ENCODE measurements at places on chromosomes 3 and 15.
A peak's percentile ranks its signal among the peaks of the same experiment; 100 is the strongest.

GRCh38 chr3:11624161-11624560, 19.6 kb downstream of the VGLL4 start:
- DNase-seq = no peak

- no peak for DNase-seq
Measured at GRCh38 chr3:181486141-181486885, 225.4 kb upstream of the SOX2 start.

- DNase-seq = no peak
Measured at GRCh38 chr3:37198996-37199395, 24.6 kb upstream of the LRRFIP2 start.

DNA sequence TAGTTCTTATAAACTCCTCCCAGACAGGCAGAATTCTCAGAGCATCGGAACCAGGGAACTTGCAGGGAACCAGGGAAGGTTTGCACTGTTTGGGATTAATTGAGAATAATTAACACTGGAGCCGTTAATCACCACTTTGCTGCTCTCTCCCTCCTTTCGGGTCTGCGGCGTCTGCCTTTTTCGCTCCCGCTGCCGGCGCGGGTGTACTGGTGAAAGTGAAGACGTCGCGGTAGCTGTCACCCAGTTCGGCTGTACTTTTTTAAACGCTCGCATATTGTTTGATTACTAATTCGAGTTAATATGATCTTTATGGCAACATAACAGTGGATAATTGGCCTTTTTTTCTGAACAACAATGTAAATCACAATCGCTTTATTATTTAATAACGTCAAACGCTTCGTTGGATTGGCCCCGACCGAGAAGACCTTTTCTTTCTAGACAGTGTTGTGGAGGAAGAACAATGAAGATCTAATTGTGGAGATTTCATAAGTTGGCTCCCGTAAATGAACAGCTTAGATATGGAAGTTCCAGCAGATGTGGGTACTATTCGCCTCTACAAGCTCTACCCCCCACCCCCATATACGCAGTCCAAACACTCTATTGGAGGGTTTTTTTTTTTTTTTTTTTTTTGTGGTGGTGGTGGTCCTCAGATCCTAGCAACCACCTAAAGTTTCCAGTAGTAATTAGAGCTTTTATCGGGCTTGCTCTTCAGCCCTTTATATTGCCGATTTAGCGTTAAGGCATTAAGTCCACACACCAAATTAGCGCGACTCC, 12.7 kb downstream of the SOX2 start:
- no peak for DNase-seq

DNA sequence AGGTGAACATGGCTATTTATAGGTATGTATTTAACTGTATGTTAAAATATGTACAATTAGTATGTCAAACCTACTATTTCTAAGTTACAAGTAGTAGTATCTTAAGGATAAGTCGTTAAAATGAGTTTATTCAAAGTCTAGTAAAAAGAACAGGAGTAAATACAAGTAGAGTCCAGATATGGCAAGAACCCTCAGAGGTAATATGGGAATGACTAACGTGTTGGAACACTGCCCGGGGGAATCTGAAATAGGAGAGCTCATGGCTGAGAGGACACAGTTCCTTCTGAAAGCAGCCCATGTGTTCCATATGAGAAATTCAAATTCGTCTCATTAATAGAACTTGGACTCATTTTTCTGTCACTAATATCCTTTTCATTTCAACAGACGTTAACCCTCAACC, 158.8 kb downstream of the CLSTN2 start:
- peak; percentile 62 for DNase-seq

DNA sequence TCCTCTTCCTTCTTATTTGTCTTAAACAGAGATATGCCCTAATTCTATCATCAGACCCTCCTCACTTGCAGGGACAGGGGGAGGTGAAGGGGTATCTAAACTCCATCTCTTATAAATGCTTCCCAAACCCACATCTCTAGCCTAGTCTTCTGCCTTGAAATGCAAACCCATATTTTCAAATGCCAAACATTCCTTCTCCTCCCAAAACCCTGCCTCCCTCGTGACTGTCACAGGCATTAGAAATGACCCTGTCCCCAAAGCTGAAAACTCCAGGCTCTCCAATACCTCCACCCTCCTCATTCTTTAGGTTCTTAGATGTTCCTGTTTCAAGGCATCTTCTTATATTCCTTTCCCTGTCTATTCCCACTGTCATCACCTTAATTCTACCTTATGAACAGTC, 191.0 kb downstream of the ERC2 start:
- no peak for DNase-seq

DNA sequence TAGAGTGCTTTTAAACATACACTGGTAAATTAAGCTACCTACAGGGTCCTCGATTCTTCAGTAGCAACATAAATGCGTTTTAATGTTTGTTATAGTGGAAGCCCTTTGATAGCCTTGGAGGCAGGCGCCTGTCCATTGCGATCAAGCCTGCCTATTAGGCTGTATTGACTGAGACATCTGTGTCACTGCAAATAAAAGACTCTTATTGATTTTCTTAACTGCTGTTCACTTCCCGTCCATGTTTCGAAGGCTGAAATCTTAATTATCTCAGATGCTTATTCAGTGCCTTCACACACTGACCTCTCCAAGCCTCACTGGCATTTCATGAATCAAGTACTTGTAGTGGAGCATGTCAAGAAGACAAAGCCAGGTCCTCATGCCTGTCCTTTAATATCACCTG, 51.1 kb downstream of the MAP2K5 start:
- no peak for DNase-seq

DNA sequence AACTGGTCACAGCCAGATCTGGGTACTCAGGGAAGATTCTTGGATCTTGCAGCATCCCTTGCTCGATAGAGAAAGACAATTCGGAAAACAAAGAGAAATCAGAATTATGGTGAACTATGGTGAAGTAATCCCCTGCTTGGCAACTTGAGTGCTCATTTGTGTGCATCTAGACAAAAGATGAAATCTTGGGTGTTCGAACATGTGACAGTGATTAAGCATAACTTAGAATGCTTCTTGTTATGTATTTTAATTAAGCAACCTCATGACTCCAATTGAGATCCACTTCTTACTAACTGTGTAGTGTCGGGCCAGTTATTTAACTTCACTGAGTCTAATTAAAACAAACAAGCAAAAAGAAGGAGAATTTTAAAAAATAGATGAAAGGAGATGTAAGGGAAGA, 56.5 kb downstream of the ZNF385D start:
- DNase-seq = no peak

DNA sequence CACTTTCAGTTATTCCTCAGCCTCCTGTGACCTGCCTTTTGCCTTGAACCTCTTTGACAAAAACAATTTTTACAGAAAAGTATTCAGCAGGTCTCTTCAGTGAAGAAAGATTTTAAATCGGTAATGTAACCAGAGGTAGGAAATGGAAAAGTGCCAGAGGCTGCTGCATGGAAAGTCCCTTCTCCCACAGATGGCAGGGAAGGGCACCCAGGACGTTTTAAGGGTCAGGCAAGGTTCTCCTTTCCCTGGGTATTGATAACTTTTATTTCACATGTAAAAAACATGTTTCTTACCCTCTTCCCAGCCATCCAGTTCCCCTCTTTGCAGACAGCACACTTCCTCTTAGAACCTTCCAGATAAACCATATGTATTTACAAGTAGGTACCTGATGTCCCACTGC, 185.6 kb downstream of the OR4M2 start:
- DNase-seq = no peak

GRCh38 chr15:25972141-25972675, 109.1 kb upstream of the ATP10A start:
- DNase-seq = no peak

- DNase-seq = no peak
Measured at GRCh38 chr3:100609305-100609704, at the start of gene ADGRG7. Gene ADGRG7, plus strand, starts transcription at chr3:100609601. Its CDS starts 256 bp downstream, at chr3:100609857.

DNA sequence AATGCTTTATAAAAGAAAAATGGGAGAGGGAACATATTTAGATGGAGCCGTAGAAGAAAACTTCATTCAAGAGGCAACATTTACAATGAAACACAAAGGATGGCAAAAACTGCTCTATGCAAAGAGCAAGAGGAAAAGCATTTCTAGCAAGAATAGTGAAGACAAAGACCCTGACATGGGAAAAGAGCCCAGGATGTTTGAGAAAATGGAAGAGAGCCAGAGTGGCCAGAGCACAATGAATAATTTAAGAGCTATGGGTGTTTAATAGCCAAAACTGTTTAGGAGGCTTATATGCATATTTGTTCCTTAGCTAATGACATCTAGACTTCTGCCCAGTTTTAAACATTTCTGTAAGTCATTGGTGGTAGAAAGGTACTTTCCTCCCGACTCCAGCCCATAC, 25.4 kb upstream of the SEMA6D start:
- no peak for DNase-seq

DNA sequence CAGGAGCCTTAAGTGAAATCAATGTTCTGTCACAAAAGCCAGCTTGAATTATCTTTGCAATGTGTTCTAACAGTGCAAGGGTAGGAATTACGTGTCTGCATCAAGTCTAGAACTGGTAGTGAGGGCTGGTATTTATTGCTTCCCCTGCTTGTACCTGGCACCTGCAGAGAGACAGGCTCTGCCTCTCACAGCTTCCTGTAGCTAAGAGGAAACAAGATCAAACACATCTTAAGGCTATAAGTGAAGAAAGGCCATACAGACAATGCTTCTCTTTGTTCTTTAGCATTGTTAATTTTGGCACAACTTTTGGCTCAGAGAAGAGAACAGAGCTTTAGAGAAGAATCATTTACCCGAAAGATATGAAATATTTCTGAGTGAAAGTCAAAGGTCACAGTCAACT, 479.9 kb downstream of the GRM7 start:
- DNase-seq = no peak

DNA sequence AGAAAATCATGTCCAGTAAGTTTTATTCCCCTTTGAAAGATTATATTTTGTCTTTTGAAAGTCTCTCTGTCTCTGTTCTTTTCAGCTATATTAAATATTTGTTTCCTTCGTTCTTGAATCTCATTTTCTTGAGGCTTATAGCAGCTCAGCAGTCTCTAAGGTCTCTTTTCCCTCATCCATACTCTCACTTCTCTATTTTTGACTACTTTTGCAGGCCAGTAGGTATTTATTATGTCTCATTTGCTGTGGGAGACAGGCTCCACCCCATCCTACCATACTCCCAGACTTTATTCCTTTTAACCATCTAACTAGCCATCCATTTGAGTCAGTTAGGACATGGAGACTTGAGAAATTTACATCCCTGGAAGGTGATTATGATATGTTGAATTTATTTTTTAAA, 71.0 kb downstream of the FILIP1L start:
- no peak for DNase-seq

- peak; percentile 63 for DNase-seq
Measured at GRCh38 chr15:63752075-63752684, 81.6 kb downstream of the HERC1 start.

- DNase-seq = no peak
Measured at GRCh38 chr3:195612075-195612800, 28.5 kb upstream of the APOD start.

DNA sequence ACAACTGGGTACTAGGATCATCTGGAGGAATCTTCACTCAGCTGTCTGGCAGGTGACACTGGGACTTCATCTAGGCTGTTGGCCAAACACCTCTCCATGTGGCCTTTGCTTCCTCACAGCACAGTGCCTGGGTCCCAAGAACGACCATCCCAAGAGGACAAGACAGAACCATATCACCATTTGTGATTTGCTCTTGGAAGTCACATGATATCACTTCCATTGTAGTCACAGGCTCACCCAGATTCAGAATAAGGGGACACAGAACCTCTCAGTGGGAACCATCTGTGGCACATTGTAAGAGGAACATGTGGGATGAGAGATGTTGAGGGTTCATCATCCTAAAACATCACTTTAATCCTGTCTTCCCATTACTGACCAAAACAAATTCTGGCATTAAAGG, 1.9 kb upstream of the PSMA4 start:
- no peak for DNase-seq

- DNase-seq = no peak
Measured at GRCh38 chr15:84811828-84812227, 5.3 kb upstream of the ALPK3 start.

DNA sequence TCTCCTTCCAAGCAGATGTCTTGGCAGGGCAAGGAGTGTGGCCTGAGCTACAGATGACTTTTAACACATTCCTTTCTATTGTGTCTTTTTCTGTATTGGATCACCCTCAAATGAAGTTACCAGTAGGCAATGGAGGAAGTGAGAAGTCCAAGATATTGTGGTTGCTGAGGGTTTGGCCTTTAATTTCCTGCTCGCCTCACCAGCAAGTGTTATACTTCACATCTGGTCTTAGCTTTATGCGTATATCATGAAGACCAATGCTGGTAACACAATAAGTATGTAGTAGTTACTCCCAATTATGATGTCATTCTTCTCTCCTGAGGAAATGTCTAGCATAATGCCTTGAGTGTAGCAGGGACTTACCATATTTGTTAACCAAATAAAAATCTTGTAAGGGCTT, 179.9 kb downstream of the ZIC1 start:
- no peak for DNase-seq

GRCh38 chr15:90325726-90326125, 26.4 kb upstream of the ZNF774 start:
- no peak for DNase-seq

DNA sequence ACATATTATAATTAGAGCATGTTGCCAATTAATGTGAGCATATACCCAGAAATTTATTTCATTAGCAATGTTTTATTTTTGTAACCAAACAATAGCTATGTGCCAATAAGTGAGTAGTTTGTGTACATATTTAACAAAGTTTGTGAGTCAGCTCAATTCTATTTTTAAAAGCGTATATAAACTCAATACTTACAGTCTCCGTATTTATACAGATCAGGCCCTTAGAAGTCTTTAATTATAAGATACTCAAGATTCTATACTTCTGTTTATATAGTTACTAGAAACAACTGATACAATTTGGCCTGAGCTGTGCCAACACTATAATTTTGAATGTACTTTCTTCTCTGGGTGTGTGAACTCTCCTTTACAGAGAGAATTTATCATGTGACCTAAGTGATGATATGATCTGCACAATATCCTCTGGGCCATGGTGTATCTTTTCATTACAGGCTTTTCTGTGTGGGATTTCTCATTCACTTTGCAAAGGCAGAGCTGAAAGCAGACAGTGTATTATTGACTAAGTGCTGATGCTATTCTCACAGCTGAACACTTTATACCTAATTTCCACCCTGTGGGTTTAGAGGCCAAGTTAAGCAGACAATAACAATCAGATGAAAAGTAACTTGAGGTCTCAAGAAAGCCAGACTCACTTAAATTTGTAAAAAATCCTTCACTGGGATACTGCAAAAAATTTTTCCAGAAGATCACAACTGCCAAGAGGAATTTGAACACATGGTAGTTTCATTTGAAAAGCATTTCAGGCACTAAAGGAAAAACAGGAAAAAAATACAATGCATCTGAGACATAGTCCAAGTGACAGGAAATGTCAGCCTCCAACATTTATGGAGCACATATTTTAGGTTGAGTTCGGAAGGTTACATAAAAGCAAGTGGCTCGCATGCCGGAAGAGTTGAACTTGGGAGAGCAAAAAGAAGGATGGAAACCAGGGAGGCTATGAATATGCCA, 277.9 kb upstream of the SEMA6D start:
- no peak for DNase-seq

- DNase-seq = no peak
Measured at GRCh38 chr3:195003006-195003892, 267.7 kb downstream of the XXYLT1 start.

DNA sequence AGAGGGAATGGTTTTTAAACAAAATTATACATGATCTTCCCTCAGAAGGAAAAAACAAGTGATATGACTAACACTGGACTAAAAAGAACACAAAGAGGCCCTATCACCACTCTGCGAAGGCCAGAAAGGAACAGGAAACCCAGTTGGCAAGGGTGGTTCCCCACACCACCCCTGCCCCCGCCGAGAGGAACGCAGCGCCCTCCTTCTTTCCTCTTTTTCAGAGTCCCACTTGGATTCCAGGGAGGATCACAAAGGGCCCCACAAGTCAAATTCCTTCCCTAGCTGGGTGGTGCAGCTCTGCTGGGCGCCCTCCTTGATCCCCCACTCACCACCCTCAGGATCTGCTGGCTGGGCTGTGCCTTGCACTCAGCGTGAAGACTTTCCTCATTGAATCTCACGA, 29.8 kb downstream of the PLA1A start:
- no peak for DNase-seq
